ENCODE measurements at places on chromosomes 12 and 14.

GRCh38 chr12:123034865-123035264 is 54.4 kb downstream of the ARL6IP4 start:
- peak; percentile 65 for ATAC-seq

DNA sequence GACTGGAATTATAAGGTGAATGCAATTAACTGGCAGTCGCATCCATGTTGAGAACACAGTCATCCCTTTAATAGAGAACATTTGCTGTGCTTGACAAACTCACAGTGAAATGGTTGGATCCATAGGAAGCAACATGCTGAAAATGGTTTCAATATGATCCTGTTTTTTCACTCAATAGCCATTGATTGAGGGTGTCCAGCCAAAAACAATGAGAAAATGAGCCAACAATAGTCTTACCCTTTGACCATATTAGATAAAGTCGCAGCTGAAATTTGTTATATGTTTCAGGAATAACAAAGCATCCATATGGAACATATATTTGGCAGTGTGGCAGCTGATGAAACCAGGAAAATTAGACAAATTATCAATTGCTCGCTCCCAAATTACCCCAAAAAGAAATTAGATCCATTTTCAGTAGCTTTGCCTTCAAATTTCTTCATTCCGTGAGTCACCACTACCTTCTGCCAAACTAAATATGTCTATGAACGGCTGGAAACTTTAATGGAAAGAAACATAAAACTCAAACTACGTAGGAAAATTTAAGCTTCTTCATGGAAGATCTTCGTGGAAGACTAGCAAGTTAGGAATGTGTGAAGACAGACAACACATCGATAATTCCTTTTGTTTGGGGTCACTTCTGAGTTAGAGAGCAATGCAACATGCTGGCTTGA is 17.4 kb downstream of the IGF1 start:
- no peak for ATAC-seq

- peak; percentile 32 for ATAC-seq
Observed at GRCh38 chr14:24734917-24735500, 101.0 kb upstream of the GZMB start.

GRCh38 chr12:83015390-83016217 is 328.9 kb downstream of the TMTC2 start:
- peak; percentile 52 for ATAC-seq

DNA sequence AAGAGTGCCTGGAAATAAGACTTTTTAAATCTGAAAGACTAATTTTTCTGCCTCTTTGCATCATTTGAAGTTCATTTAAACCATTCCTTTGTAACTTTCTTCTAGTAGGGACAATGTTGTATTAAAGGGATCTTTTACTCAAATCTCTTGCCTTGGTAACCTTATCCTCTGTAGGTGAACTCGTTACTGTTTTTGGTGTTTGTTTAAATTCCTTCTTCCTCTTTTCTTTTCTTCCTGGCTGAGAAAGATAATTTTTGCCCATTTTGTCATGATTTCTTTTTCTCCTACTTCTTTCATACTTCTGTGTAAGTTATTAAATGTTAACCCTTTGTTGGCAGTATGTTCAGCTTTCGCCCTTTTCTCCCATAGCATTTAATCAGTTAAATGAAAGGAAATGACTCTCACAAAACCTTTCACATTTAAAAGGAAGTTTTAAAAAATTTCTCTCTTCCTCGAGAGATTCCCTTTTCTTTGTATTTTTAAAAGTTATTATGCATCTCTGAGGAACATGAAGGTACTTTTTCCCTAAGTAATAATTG is 10.3 kb downstream of the VEZT start:
- no peak for ATAC-seq

DNA sequence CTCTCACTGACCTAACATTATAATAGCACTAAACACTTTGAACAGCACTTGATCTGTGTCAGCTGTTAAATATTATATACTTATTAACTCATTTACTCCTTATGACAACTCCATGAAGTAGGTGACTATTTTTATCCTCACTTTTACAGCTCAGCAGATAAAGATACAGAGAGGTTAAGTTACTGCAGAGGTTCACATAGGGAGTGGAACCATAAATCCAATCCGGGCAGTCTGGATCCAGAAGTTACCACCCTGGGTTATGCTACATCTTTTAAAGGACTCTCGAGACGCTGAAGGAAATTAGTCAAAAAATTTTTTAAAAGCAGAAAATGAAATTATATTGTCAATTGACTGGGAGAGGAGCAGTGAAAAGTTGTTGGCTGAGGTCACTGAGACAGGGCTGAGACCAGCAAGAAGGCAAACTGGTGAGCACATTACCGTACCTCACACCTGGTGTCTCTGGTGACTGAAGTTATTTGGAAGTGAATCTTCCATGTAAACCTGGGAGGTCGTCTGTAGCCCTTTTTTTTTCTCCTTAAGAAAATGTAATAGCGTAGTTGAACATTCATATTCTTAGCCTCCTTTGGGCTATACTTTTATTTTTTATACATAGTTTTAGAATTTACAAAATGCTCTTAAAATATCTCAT is 1.2 kb upstream of the RIMKLB start:
- no peak for ATAC-seq

DNA sequence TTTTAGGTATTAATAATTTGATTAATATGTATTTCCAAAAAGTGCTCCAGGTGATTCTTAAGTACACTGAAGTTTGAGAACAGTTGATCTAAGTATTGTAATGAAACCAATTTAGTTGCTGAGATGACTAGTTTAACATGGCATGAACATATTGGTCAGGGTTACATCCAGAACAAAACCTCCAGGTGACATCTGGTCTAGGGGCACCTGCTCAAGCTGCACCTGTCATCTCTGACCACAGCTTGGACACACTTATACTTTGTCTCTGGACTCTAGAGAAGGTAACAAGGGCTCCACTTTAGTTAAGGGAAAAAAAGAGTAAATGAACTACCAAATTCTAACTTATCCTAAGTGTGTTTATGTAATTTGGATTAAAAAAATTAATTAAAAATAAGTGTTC is 8.1 kb downstream of the ARID2 start:
- no peak for ATAC-seq

DNA sequence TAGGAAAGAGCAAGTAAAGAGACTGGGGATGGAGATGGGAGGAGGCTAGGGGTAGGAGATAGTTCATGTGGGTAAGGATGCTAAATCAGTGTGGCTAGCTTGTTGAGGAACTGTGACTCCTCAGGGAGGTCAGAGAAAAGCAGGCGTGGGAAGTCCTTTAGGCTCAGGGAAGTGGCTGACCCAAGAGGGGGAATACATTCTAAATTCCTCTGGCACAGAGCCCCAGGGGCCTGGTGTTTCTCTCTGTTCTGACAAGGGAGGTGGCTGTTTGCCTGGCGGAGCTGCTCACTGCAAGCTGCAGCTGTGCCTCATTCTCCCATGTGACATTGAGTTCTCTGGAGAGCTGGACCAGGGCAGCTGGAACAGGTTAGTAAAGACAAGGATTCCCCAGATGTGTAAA is 152.2 kb upstream of the SLC38A2 start:
- ATAC-seq: no peak

- peak; percentile 97 for ATAC-seq
Observed at GRCh38 chr12:50589650-50590435, 85.1 kb downstream of the DIP2B start.

- ATAC-seq: no peak
Observed at GRCh38 chr12:18340786-18341185, 79.5 kb downstream of the PIK3C2G start.

All from activated T-helper 17 cell treated with anti-CD3 and anti-CD28 coated beads, Interleukin-2, amount 50 U/mL, for 72 hours (primary cell).